ENCODE measurements at places on chromosomes 1 and 21.

GRCh38 chr21:29130270-29130969 lies at the start of gene MAP3K7CL:
MAP3K7CL (plus strand) TSS chr21:29130644; CDS start chr21:29133345, 2,701 bp downstream.
- no peak for DNase-seq

GRCh38 chr1:25066256-25066655 lies 136.2 kb upstream of the RUNX3 start:
- DNase-seq: no peak

- no peak for DNase-seq
Observed at GRCh38 chr1:16979475-16980327, 719 bp downstream of the MFAP2 start.

DNA sequence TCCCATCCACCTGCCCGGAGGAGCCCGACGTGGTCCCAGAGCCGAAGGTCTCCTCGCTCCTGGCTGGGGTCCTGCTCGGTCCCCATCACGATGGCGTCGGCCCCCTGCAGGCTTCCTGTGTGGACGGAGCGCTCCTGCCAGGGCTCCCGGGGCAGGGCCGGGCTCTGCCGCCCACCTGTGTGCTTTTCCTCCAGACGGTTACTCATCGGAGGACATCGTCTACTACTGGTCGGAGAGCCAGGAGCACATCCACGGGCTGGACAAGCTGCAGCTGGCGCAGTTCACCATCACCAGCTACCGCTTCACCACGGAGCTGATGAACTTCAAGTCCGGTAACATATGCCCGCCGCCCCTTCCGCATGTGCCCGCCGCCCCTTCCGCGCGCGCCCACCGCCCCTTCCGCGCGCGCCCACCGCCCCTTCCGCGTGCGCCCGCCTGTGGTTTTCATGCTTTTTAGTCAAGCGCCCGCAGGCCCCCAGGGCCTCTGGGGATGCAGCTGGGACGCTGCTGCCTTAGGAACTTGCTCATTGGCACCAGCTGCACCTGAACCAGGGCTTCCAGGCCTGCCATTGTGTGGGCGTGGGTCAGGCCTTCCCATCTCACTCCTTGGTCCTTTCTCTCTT lies 8.9 kb downstream of the GABRD start:
- no peak for DNase-seq

DNA sequence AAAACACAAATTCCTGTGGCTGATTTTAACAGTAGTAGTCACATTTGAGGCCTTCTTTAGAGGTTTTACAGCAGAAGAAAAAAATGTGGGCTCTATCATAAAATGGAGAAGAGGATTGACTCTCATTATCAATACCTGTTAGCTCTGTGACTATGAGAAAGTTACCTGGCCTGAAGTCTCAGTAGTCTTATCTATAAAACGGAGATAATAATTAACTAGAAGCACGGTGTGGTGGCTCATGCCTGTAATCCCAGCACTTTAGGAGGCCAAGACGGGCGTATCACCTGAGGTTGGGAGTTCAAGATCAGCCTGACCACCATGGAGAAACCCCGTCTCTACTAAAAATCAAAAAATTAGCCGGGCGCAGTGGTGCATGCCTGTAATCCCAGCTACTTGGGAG lies 90.4 kb upstream of the PLPPR4 start:
- no peak for DNase-seq

- DNase-seq: peak; percentile 94
Observed at GRCh38 chr1:11893907-11894251, 32.3 kb downstream of the KIAA2013 start.

DNA sequence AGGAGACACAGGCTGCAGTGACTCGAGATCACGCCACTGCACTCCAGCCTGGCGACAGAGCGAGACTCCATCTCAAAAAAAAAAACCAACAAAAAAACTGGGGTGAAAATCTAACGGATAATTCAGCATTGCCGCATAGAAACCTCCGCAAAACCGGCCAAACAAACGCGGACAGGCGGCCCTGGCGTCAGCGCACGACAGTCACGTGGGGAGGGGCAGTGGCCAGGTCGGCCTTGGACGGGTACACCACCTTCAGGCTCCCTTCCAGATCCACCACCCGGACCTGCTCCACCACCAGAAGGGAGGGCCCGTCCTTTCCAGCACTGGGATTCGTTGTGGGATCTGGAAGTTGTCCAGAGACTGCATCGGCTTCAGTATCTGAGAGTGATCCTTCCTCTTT lies 8.4 kb downstream of the SMIM1 start:
- no peak for DNase-seq

- DNase-seq: no peak
Observed at GRCh38 chr1:201697174-201697573, 131.8 kb upstream of the IPO9 start.

DNA sequence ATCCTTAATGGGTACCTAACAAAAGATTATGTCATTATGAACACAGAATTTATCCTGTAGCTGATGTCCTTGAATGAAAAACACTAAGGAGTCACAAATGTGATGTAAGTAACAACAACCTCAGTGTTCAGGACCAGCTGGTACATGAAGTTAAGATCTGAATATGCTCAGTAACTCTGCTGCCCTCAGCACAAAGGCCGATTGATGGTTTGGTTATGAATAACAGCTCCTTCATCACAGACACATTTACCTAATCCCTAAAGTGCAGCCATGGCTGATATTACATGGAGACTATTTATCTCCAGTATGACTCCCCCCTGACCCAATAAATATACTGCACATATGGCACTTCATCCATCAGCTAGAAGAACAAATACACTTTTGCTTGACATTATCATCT lies 75.2 kb downstream of the PLPPR5 start:
- DNase-seq: no peak

DNA sequence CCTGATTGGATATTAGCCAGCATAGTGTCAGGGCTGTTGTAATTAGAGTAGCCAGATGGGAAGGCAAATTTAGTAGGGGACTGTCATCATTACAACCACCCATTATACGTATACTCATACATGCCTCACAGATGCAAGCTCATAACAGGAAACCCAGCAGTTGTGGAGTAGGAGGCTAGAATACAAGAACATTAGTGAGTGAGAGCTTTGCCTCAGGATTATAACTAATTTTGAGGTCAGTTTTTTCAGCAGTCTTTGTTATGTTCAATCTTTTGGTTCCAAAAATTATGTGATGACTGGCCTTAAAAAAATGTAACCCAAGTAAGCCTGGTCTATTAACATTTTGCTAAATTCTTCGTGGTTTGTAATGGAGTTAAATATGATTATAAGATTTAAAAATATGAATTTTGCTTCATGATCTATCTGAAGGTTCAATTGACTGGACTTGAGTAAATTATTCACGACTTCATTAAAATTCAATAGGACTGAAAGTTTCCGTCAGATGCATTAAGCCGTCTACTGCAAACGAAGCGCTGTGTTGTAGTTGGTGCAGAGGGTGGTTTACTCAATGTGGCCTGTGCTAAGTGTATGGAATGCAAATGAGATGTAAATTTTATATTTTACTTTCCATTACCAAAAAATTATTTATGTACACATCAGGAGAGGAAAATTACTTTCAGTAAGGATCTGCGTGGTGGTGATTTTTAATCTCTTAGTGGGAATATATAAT lies 48.8 kb downstream of the KCNK1 start:
- no peak for DNase-seq

- DNase-seq: no peak
Observed at GRCh38 chr21:36218691-36219090, 62.1 kb downstream of the DOP1B start.

GRCh38 chr1:227323967-227324268 lies 5.6 kb upstream of the CDC42BPA start:
- no peak for DNase-seq

DNA sequence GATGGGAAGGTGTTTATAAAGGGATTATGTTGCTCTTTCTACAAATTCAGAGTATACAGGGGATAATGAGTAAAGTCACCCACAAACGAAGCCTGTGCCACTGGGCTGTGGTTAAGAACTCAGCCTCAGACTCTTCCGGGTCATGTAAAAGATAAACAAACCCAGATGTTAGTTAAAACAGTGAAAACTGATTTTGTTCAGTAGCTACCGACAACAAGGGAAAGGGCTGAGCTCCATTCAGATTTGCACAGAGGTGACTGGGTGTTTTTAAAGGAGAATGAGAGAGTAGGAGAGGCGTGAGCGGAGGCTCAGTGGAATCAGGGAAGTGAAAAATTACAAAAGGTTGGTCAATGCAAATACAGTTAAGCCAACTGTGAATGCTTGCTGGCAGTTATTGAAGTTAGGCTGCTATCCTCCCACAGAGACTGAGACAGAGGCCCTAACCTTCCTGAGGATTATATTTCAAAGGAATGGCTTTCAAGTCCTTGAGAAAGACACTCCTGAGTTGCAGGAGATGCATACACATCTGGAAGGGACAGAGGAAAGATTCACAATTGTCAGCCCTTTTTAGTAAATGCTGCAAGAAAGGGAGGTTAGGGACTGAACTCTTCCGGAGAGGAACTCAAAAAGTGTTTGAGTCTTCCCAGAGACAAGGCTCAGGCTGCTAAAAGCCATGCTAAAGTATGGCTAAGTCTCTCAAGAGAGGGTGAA lies 29.9 kb upstream of the SAMD13 start:
- DNase-seq: no peak

GRCh38 chr1:198205016-198205684 lies 48.4 kb downstream of the NEK7 start:
- DNase-seq: no peak

DNA sequence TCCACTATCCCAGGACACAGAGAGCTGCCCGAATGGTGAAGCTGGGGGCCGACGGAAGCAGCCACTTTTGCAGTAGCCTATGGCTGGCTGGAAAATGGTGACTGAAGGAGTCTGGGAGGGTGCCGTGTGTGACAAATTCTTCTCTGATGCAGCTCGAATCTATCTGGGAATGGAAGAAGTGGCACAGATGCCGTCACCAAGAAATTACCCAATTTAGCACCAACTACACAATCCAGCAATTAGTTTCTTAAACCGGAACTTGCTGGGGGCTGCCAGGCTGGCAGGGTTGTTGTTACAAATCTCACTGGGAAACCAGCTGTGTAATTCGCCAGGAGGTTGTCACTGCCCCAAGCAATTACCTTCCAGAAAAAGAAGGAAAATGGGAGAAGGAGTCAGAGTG lies 18.0 kb downstream of the DLGAP3 start:
- no peak for DNase-seq

DNA sequence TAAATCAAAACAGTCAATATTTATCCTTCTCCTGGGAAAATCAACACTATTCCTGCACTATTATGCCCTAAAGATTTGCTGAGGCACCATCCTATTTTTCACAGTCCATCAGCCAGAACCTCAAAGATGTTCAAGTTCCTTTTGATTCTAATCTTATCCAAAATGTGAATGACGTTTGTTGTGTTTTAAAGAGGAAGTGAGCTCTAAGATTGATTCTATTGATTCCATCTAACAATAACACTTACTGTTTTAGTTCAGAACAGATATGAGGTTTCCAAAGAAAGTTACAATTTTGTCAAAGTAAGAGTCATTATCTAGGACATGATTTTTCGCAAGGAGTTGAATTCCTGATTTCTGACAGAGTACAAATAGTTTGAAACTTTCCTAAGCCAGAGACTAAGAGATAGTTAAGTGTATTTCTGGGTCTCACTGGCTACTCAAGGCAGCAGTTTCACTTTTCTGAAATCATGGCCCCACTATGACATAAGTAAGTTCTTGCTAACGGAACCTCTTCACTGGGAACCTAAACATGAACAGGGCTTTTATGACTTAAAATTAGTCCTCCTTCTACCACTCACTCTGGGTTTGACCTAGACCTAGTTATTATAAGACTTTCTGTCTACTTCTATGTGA lies 84.7 kb downstream of the LHX9 start:
- DNase-seq: no peak

DNA sequence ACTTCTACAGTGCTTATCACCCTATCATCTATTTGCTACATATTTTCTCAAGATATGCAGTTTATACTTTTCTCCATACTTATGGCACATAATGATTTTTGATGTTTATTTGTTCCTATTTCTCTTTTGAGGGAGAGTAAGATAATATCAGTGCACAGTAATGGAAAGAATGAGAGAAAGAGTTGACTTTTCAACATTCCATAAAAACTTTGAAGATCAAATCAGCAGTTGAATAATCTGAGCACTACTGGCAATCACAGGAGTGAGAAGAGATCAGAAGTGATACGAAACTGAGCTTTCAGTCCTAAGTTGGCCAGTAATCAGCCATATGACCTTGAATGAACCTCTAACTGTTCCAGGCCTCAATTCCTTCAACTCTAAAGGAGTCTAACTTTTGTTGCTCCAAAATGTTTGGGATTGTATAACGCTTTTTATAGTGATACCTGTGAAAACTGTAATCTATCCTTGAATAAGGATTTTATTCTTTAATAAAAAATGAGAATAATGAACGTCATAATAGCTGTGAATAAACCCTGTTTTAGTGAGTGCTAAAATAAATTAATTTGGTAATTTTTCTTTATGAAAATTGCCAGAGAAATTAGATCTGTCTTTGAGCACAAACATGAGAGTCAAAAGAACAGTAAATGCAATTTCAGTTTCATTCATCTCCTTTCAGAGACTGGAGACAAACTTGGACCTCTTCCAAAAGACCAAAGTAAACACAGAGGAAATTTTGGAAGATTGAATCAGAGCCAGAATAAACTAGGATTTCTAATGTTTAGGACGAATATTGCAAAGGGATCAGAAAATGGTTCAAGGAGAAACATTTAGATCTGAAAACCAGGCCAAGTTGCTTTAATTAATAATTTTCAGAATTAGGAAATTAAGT lies 309.9 kb downstream of the ADGRL2 start:
- no peak for DNase-seq

DNA sequence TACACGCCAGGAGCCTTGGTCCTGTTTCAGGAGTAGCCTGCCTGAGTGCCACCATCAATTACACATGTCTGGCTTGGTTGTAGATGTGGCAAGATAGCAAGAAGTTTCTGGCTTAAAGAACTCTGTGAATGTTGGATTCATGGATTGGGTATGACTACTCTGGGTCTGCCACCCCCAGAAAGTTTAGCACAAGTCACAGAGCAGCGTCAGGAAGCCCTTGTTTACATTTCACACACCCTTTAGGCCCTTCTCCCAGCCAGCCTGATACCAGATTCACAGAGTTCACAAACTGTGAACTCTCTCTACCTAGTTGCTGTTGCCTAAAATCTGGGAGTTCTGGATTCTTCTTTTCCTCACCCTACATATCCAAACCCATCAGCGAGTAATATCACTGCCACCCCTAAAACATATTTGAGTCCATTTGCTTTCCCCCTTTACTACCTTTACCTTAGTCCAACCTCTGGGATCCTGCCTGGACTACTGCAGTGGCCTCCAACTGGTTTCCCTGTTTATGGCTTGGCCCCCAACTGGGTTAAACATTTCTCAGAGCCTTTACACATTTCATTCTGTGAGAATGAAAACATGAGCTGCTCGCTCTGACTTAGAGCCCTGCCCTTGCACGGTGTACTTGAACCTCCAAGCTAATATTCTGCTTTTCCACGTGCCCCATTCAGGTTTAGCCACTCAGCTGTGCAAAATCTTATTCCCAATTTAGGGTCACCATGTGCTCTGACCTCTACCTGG lies 4.1 kb upstream of the CCDC24 start:
- no peak for DNase-seq

- DNase-seq: peak; percentile 39
Observed at GRCh38 chr1:10721381-10722321, 74.8 kb downstream of the CASZ1 start.
